ENCODE measurements at places on chromosomes 5 and 9.
A peak's percentile ranks its signal among the peaks of the same experiment; 100 is the strongest.

DNA sequence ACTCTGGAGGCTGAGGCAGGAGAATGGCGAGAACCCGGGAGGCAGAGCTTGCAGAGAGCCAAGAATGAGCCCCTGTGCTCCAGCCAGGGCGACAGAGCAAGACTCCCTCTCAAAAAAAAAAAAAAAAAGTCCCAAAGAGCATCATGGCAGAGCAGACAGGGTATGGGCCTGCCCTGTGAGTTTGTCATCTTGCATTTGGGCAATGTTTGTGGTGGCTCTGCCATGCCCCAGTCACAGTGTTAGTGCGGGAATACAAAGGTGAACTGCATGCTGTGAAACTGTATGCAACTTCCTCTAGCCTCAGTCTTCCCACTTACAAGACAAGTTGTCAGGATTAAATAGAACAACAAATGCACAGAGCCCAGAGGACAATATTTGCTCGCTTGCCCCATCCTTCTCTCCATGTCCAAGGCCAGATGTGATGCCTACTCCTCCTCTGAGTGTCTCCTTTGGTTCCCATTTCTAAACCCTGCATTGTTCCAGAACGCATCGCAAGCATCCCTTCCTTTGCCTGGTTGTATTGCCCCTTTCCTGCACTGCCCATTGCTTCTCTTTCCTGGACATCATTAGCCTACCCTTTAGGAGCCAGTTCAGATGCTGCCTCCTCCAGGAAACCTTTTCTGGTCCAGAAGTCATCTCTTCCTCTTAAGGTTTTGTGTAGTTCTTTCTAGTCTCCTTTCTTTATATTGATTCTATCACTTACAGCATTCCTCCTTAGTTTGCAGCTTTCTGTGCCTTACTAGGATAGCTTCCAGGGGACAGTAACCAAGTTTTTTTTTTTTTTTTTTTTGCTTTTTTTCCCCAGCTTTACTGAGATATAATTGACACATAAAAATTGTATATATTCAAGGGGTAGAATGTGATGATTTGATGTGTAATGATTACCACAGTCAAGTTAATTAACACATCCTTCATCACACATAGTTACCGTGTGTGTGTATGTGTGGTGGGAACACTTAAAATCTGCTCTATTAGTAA, 69.0 kb upstream of the TNFAIP8 start:
- no peak for DNase-seq

DNA sequence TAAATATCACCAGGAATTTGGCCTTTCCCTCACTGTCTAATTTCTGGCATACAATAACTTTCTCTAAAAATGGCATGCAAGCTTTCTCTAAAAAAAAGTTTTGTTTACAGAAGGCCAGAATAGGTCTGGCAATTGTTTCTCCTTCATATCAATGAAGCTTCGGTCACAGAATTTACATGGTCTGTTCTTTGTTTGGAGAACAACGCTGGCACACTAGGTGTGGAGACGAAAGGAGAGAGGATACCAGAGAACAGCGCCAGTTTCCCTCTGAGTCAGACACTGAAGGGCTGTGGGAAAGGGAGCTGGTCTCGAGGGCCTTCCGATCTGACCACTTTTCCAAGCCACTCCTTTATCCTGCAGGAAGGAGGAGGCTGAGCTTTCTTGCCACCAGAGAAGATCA, 60.1 kb upstream of the ITGA1 start:
- no peak for DNase-seq

GRCh38 chr5:465591-466403, 22.8 kb downstream of the EXOC3 start:
- no peak for DNase-seq

DNA sequence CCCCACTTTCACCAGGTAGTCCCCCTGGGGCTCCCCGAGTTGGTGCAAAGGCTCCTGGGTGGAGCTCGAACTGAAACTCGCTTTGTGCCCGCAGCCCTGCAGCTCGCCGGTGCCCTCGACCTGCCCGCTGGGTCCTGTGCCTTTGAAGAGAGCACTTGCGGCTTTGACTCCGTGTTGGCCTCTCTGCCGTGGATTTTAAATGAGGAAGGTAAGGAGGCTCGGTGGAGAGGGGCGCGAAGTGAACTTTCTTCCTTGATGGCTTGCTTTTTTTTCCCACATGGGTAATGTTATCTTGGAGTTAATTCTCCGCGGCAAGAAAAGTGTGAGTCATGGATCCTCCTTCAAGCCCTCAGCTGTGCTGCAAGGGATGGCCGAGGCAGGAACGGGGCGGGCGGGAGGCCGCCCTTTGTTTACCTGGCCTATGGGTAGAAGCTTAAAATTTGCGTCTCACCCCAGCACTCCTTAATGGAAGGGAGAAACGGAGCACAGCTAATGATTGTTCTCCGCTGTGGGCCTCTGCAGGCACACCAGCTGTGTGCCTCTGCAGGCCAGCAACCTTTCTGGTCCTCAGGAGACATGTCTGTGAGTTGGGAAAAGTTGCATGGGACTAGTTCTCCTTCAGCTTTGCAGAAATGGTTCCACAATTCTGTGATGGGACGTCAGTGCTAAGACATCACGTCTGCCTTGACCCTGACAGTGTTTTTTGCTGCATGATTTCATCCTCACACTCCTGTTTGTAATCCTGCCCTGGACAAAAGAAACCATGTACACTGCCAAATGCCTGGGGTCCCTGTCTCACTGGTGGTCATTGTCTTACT, 1.1 kb downstream of the MAMDC2 start:
- DNase-seq, result no peak

- no peak for DNase-seq
These were observed 3.6 kb upstream of the QSOX2 start for GRCh38 chr9:136248951-136249876.

DNA sequence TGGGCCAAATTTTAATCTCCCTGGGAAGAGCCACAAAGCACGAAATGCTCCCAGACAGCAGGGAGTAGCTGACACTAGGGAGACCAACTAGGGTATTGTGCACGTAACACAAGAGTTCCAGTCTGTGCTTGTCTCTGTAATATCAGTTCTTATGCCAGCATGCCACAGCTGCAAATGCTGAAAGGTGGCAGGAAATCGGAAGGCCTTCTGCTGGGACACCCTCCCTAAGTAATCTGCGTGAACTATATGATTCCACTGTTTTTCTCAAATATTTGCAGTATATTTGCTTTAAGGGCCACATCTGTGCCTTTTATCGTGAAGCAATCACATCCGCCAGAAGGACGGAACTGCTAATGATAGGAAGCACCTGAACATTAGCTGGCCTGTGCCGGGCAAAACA, 12.6 kb downstream of the VLDLR start:
- DNase-seq, result peak; percentile 23

GRCh38 chr9:80204054-80204453, 632.3 kb downstream of the TLE4 start:
- no peak for DNase-seq

GRCh38 chr9:94147776-94148175, 63.5 kb downstream of the PTPDC1 start:
- no peak for DNase-seq

DNA sequence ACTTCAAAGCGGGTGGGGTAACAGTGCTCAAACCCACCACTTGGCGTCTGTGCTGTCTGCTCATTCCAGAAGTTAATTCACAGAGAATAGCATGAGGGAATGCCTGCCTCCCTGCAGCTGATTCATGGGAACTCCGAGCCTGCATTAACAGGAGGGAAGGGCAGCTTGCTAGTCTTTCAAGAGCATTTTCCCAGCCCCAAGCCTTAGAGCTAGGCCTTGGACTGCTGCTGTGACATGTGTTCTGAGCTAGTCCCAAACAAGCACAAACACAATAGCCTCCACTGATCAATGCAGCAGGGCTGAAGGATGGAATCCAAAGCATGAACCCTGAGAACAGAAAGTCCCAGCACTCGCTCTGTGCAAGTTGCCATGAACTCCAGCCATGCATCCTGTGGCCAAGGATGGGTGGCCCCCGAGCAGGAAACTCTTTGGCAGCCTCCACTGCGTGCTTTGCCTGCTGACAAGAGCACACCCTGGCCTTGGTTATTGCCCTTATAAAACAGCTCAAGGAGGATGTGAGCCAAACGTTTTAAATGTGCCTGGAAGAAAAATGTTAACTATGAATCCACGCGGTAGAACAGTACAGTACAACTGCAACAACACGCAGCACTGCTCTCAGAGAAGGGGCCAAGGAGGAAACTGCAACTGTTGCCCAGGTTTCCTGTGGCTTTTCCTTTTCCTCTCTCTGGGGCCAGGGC, 653.1 kb upstream of the KLF4 start:
- DNase-seq, result no peak

DNA sequence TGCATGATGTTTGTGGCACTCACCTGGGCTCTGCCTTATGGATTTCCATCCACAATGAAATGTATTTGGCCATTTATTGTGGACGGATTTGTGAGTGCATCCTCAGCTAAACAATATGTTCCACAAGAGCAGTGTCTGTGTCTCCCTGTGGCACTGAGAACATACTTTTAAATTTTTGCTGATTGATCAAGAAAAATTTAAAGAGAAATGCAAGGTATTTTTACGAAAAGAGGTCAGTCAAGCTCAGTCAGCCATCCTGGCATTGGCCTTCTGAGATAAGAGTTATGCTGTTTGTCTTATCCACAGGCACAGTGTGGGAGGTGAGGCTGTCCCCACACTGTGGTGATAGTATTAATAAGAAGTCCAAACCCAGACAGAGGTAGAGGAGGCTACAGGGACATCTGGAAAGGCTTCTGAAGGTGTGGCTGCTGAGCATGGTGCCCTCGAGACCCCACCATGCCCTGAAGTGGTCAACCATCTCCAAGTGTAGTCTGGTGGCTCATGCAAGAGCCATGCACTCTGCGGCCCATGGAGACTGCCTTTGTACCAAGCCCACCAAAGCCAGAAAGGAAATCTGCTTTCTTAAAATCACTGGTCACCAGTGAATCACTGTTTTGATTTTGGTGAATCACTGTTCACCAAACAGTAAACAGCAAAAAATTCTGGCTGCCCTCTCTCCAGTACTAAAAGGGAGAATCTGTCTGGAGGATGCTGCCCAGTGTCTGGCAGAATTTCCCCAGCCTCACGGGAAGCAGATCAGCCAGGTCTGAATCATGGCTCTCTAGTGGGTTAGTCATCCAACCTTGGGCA, 28.8 kb downstream of the SPOCK1 start:
- no peak for DNase-seq

DNA sequence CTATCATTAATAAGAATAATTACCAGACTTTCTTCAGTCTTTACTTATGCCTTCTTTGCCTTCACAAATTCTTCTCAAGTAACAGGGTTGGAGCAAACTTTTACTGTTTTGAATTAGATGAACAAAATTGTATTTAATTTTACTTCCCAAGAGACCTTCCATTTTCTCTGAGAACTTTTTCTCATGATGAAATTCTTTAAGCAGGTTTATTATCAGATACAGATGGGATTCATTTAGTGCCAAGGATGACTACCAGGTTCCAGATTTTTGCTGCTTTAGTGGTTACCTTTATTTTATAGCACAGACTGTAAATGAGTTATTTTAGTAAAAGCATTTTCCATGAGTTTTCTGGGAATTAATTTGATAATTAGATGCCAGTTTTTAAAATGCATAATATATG, 125.1 kb downstream of the GDNF start:
- DNase-seq, result no peak

DNA sequence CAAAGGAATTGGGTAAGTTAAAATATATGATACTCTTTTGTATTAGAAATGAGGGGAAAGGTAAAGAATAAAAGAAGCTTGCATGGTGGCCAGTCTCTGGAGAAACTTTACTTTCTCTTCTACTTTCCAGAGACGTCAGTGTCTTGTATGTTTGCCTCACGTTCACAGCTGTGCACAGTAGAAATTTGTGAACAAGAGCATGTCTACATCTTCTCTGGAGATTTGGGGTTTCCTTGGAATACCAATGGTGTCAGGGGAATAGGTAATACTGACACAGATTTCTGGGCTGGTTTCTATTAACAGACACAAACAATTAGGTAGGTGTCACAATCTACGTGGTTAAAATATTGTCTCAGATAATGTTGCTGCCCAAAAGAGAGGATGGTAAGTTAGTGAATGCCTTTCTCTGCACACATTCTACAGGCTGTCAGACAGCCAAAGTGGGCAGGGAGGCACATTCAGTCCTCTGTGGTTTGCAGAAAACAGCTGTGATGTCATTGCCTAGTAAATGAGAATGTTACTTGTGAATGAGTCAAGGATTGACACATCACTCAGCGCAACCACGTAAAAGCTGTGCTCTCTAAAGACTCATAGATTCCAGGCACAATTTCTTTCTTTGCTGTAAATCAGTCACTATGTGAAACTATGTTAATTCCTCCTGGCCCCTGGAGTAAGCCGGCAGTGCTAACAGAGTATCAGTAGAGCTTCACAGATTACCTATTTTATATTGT, 397.1 kb downstream of the MAN2A1 start:
- DNase-seq, result no peak

DNA sequence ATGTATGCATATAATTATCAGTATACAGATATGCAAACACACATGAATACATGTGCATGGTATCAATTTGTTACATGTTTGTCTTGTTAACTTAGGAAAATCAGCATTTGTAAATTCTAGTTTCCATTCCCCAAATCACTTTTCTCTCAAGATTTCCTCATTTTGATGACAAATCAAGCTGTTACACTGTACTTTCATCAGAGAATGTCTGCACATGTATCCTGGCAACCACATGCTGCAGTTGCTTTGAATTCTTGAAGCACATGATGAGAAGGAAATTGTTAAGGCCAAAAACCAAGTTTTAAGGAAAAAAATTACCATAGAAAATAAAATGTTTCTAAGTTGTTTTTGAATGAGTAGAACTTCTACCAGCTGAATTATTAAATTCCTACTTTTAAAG, 1834.5 kb downstream of the EFNA5 start:
- no peak for DNase-seq

GRCh38 chr9:87547671-87548081, 50.0 kb downstream of the DAPK1 start:
- peak; percentile 69 for DNase-seq

GRCh38 chr9:92786298-92786697, 21.7 kb upstream of the BICD2 start:
- no peak for DNase-seq

GRCh38 chr5:9785751-9786150, 155.6 kb upstream of the TAS2R1 start:
- DNase-seq, result no peak

GRCh38 chr5:143227301-143227700, 176.2 kb downstream of the NR3C1 start:
- no peak for DNase-seq

DNA sequence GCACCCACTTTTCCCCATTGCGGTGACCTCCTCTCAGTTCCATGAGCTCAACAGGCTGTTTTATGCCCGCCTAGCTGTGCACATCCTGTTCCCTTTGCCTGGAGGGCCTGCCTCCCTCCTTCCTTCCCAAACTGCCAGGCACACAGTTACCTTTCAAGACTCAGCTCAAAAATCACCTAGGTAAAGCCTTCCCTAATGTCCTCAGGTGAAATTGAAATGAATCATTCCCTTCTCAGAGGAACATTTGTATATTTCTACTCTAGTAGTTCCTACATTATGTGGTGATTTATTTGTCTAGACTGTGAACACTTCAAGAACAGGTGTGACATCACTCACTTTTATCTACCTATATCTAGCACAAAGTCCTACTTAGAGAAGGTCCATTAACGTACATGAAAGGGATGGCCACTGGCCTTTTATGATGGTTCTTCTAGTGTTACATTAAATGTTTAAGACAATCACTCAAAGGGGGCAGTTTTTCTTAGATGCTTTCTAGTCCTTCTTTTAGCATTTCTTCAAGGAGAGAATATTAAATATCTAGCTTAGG, 103.5 kb upstream of the EQTN start:
- no peak for DNase-seq

- no peak for DNase-seq
These were observed 637.8 kb upstream of the WWC1 start for GRCh38 chr5:167653645-167654106.

GRCh38 chr9:96305171-96305570, 3.2 kb upstream of the HSD17B3 start:
- DNase-seq, result no peak
